Activated T-cell treated with anti-CD3 and anti-CD28 coated beads, Interleukin-2, amount 50 U/mL, for 72 hours (primary cell): ENCODE measurements at places on chromosomes 16 and 17. TPM values are rescaled to one million over a fixed set of nuclear protein-coding genes. Genes with fewer than 3 reads are reported as not detected.

The NEURL4 gene
- total RNA-seq, result 37.6 TPM

The MT1X gene
- 39.4 TPM for total RNA-seq

- peaks cover 27% of the 10 kb centered on the region for H3K27me3 ChIP-seq
- H3K4me3 ChIP-seq, result no peak overlapping the region
- H3K4me1 ChIP-seq, result peaks cover 13% of the 10 kb centered on the region
- no peaks in the 10 kb centered on the region for H3K36me3 ChIP-seq
These were observed 7.9 kb upstream of the CCL8 start for GRCh38 chr17:34311291-34311690.

The CES5A gene
- not detected for total RNA-seq

GRCh38 chr17:1714980-1715802 lies 5.0 kb upstream of the TLCD2 start:
- DNase-seq, result peak; percentile 66
- peaks cover 21% of the 10 kb centered on the region for H3K27me3 ChIP-seq
- peaks cover 7% of the 10 kb centered on the region for H3K36me3 ChIP-seq
- H3K4me1 ChIP-seq, result peaks cover 47% of the 10 kb centered on the region

The CDT1 gene
- 167 TPM for total RNA-seq

The GRAPL gene
- total RNA-seq, result 5.1 TPM

The SYT17 gene
- total RNA-seq, result 0.36 TPM

- no peaks in the 10 kb centered on the region for H3K36me3 ChIP-seq
- DNase-seq, result no peak
- no peak overlapping the region for H3K27ac ChIP-seq
These were observed 18.5 kb upstream of the PHB1 start for GRCh38 chr17:49433000-49433694.

The SPECC1 gene
- 10.3 TPM for total RNA-seq

The AXIN1 gene
- total RNA-seq, result 28.8 TPM

The DPH1 gene
- 36.8 TPM for total RNA-seq

DNA sequence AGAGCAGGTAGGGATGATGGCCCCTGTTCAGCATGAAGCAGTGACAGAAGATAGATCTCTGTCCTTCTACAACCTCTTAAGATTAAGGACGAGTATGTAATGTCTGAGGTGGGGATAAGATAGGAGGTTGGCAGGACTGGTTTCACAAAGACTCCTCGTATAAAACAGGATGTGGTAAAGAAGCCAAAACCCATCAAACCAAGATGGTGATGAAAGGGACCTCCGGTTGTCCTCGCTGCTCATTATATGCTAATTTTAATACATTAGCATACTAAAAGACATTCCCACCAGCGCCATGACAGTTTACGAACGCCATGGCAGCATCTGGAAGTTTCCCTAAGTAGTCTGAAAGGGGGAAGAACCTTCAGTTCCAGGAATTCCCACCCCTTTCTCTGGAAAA lies 27.3 kb downstream of the MIS12 start:
- H3K4me1 ChIP-seq, result peaks cover 22% of the 10 kb centered on the region
- no peak for DNase-seq
- peak overlapping the region; percentile 59 for H3K27ac ChIP-seq
- no peaks in the 10 kb centered on the region for H3K27me3 ChIP-seq
- peaks cover 4% of the 10 kb centered on the region for H3K36me3 ChIP-seq

DNA sequence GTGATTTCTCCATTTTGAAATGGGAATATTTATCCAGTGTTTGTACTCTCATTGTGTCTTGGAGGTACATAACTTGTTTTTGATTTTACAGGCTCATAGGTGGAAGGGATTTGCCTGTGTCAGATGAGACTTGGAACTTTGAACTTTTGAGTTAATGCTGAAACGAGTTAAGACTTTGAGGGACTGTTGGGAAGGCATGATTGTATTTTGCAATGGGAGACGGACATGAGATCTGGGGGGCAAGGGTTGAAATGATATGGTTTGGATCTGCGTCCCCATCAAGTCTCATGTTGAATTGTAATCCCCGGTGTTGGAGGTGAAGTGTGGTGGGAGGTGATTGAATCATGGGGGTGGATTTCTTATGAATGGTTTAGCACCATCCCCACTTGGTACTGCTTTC lies 21.8 kb downstream of the PRDM7 start:
- no peak for DNase-seq
- H3K36me3 ChIP-seq, result peaks cover 14% of the 10 kb centered on the region

GRCh38 chr17:45394913-45395568 lies 37.6 kb downstream of the ARHGAP27 start:
- H3K4me1 ChIP-seq, result peaks cover 8% of the 10 kb centered on the region
- peaks cover 8% of the 10 kb centered on the region for H3K27me3 ChIP-seq
- peak; percentile 43 for DNase-seq
- H3K27ac ChIP-seq, result no peak overlapping the region
- H3K36me3 ChIP-seq, result no peaks in the 10 kb centered on the region

- no peaks in the 10 kb centered on the region for H3K36me3 ChIP-seq
- H3K27ac ChIP-seq, result peak overlapping the region; percentile 44
- peak; percentile 38 for DNase-seq
- H3K4me1 ChIP-seq, result peaks cover 48% of the 10 kb centered on the region
- H3K4me3 ChIP-seq, result peak overlapping the region; percentile 92
These were observed 7.3 kb downstream of the THRA start for GRCh38 chr17:40069751-40070708.

- no peak for DNase-seq
- H3K4me3 ChIP-seq, result no peak overlapping the region
- H3K36me3 ChIP-seq, result no peaks in the 10 kb centered on the region
- no peak overlapping the region for H3K27ac ChIP-seq
These were observed 26.0 kb downstream of the SNX29 start for GRCh38 chr16:12002447-12003006.

GRCh38 chr17:64270885-64271284 lies 7.8 kb upstream of the TEX2 start:
- peaks cover 2% of the 10 kb centered on the region for H3K36me3 ChIP-seq
- peak overlapping the region; percentile 54 for H3K4me3 ChIP-seq
- peak overlapping the region; percentile 49 for H3K27ac ChIP-seq
- H3K4me1 ChIP-seq, result peaks cover 22% of the 10 kb centered on the region

The IKZF3 gene
- 78.9 TPM for total RNA-seq
